8988T (cell line): ENCODE measurements at places on chromosomes 6 and 20.

- no peak for DNase-seq
These were observed 15.2 kb downstream of the RNF8 start for GRCh38 chr6:37368961-37369320.

DNA sequence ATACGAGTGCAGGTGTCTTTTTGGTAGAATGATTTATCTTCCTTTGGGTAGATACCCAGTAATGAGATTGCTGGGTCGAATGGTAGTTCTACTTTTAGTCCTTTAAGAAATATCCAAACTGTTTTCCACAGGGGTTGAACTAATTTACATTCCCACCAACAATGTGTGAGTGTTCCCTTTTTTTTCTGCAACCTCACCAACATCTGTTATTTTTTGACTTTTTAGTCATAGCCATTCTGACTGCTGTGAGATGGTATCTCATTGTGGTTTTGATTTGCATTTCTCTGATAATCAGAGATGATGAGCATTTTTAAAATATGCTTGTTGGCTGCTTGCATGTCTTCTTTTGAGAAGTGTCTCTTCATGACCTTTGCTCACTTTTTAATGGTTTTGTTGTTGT, 1.9 kb upstream of the ZNF831 start:
- DNase-seq: no peak

DNA sequence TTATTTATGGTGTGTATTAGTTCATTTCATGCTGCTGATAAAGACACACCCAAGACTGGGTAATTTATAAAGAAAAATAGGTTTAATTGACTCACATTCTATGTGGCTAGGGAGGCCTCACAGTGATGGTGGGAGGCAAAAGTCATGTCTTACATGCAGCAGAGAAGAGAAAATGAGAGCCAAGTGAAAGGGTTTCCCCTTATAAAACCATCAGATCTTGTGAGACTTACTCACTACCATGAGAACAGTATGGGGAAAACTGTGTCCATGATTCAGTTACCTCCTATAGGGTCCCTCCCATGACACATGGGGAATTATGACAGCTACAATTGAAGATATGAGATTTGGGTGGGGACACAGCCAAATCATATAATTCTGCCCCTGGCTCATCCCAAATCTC, 150.0 kb upstream of the AHI1 start:
- DNase-seq: no peak

GRCh38 chr6:110103260-110103659, 76.2 kb downstream of the WASF1 start:
- DNase-seq: no peak

DNA sequence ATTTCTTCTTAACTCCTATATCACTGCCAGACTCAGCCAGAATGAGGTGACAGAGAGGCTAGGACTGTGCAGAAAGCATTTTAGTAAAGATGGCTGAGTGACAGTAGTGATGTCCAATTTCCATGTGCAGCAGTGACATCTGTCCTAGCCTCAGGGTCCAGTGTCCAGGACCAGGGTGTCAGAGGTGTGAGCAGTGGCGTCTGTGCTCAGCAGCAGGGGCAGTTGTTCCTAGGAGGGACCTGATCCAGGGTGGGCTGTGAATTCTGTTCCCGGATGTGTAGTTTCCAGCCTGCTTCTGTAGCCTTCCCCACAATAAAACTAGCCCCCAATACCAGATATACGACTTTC, 6.0 kb downstream of the HLA-B start:
- DNase-seq: no peak

GRCh38 chr20:32674362-32674789, 635 bp upstream of the C20orf203 start:
- peak; percentile 81 for DNase-seq

GRCh38 chr20:2807019-2807418, 6.6 kb upstream of the CPXM1 start:
- no peak for DNase-seq

- DNase-seq: no peak
These were observed 1.2 kb downstream of the WTAP start for GRCh38 chr6:159728531-159728964.

GRCh38 chr6:166419286-166419685, 36.5 kb upstream of the MPC1 start:
- DNase-seq: no peak

DNA sequence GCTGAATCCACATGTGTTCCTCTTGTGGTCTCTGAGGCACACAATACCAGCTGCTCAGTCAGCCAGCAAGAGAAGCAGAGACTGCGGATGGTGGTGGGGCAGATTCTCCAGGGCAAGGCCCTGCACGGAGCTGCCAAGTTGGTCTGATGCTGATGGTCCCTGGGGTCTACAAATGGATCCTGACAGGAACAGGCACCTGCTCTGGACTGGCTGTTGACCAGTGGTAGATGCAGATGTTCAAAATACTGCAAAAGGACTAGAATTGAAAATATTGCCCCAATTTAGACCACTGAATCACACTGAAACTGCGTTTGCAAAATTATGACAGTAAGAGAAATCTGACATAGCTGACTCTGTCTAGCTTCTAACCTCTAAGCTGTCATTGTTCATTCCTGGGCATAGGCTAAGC, 29.6 kb upstream of the TUBB2A start:
- DNase-seq: no peak
